ENCODE measurements at places on chromosomes 6 and 20.

DNA sequence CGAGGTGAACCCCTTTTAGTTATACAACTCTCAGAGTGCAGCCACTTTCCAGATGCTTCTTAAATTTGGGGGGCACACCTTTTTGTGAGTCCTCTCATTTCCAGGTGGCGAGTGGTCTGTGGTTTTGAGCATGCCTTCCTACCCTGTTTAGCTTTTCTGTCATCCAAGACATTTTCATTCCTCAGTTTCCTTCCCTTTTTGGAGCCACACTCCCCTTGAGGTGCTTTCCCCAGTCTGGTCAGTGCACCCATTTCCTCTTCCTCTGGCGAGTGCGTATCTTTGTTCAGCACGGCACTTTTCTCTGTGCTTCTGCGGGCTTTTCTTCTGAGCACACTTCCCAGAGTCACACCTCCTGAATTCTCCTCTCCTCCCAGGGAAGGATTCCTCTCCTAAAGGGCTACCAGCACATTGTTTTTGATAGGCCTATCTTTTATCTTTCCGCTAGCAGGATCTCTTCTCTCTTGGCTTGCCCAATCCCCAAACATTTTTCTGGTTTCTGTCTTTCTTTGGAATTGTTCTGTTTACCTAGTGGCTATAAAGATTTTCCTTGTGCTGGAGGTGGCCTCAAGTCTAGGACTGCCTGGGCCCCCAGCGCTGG lies 1.4 kb downstream of the PHF20 start:
- no peak for DNase-seq

DNA sequence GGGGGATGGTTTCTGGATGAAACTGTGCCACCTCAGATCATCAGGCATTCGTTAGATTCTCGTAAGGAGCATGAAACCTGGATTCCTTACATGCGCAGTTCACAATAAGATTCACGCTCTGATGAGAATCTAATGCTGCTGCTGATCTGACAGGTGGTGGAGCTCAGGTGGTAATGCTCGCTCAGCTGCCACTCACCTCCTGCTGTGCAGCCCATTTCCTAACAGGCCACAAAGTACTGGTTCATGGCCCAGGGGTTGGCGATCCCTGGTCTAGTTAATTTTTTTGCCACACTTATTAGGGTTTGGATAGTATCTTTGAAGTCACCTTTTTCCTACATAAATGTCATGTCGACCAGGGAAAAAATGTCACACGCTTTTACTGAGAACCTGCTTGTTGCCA lies 96.8 kb upstream of the MLIP start:
- DNase-seq, result no peak

DNA sequence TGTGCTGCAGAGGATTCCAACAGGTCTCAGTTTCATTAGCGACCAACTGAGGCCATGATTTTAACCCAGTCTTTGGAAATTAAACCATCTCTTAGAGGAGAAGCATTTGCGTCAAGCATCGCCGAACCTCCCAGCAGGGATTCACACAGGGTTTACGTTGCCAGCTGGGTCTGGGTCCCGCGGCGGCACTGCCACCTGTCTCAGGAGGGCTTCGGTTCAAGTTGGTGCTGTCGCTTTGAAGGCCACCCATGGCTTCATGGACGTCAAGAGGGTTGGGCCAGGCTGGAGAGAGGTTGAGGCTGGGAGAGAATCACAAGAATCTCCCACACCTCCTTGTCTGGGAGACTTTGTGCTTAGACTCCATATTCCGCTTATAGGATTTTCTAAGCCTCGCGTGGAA lies 43.0 kb upstream of the FRMD1 start:
- DNase-seq, result no peak

- no peak for DNase-seq
Observed at GRCh38 chr6:32991972-32992371, 17.4 kb downstream of the HLA-DOA start.

DNA sequence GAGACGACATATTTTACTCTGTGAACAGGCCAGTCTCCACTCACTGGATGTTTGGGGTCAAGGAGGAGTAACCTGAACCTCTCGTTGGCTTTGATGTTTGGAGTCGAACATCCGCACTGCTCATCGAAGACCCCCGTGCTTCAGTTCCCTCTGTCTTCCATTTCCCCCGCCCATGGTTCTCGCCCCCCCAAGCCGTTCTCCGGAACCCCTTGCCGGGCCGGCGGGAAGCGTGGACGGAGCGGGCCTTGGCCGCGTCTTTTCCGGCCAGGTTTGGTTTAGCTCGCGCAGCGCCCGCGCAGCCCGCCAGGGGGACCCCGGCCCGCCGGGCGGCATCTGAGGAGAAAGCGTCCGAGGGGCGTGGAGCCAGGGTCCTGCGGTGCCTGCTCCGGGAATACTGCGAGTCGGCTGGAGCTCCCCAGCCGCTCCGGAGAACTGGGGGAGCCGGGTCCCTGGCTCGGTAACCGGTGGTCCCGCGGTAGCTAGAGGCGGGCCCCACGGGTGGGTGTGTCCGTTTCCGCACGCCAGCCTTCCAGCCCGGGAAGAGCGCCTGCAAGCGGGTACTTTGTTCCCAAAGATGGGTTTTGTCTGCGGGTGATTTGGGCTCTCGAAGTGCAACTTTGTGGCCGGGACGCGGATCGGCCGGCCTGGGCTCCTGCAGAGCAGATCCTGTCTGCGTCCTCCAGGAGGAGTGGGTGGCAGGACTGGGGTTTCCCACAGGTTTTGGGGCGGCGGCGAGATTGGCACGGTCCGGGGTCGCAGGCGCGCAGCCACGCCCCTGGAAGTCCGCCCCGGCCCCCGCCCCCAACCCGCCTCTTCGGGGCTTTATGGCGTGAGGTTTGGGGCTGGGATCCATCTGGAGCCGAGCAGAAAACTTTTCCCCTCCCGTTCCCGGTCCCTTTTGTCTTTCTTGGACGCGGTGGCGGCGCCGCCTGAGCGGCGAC lies at the start of gene TMEM200A:
TMEM200A (plus strand) TSS at position 852 of the 941 bp plus-strand sequence. CDS start 74,406 bp downstream, outside the sequence.
- DNase-seq, result peak; percentile 29

DNA sequence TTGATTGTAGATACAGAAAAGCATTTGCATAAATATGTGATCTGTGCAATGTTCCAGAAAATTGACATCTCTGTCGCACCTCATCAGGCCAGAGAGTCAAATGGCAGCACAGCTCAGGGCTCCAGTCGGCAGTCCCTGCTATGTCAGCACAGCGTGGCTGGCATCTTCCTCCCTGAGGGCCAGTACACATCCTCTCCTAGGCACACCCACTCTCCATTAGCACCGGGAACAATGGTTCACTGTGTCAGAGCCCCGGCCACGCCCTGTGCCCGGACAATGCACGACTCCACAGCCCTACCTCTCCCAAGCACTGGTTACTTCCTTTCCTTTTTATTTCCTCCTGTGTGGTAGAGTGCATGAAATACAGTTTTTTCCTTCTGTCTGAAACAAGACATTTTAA lies 114.9 kb downstream of the FOXC1 start:
- DNase-seq, result no peak

GRCh38 chr20:37225146-37225545 lies 36.5 kb downstream of the GHRH start:
- no peak for DNase-seq

DNA sequence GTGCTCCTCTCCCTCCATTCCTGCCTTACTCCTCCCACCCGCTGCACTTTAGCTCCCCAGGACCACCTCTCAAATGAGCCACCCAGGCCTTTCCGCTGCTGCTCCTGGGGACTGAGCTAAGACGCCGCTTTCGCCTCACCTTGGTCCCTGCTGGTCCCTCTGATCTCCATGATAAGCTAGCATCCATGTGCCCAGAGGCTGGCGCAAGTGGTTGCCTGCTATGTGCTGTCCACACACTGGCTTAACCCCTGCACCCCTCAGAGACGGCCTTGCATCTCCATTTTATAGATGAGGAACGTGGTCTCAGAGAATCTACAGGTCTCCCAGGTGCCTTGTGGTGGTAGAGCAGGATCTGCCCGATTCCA lies 160.1 kb upstream of the PMEPA1 start:
- no peak for DNase-seq

- DNase-seq, result no peak
Observed at GRCh38 chr6:34572021-34572420, 15.9 kb upstream of the SPDEF start.

DNA sequence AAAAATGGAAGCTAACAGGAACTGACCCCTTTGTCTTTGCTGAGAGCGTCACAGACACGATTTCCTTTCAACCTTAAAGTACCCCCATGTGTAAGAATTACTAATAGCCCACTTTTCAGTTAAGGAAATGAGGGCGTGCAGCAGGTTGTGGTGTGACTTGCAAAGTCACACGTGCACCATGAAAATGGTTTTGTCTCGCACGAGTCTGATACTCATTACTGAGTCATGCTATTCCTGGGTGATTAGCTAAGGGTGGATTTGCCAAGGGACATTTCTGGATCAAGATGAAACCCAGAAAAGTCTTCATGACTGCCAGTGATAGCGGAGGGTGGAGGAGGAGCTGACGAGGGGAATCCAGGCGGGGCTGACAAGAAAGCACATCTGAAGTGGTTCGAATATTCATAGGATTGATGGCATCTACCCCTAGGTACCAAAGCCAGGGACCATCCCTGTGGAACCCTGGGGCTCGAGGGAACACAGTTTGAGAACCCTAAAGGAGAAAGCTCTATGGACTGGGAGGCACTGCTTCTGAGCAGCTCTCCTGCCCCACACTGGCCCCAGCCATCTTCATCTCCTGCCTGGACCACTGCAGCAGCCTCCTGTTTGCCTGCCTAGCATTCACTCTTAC lies 12.1 kb upstream of the NFATC2 start:
- DNase-seq, result peak; percentile 59

- no peak for DNase-seq
Observed at GRCh38 chr6:141313986-141314385, 818.7 kb upstream of the GJE1 start.

- DNase-seq, result peak; percentile 12
Observed at GRCh38 chr20:10877342-10877741, 203.5 kb upstream of the JAG1 start.

GRCh38 chr6:111061508-111061907 lies 25.8 kb upstream of the SLC16A10 start:
- peak; percentile 13 for DNase-seq

GRCh38 chr20:51873652-51874051 lies 71.3 kb upstream of the SALL4 start:
- no peak for DNase-seq

DNA sequence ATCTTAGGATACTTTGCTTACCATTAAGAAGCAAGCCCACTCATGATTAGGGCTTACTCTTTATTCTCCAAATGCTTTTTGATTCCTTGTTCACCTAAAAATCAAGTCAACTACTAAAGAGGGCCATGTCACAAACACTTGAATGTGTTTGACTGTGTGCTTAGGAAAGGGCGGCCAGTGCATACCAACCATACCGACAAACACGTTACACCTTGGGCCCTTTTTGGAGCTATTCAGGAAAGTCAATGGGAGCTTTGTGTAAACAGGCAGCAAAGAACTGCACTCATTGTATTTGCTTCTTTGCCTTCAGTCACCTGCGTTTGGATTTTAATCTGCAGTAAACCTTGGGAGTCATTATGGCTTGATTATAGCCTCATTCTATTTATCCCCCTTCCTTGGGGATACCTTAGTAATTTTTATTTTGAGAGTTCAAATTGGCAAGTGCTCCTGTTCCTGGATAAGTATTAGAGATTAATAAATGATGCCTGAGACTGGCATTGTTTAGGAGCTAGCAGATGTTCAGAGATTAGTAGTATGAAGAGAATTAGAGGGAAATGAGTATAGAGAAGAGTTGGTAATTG lies 102.6 kb upstream of the HDGFL1 start:
- DNase-seq, result no peak

- DNase-seq, result no peak
Observed at GRCh38 chr6:139823099-139823807, 448.8 kb upstream of the CITED2 start.

DNA sequence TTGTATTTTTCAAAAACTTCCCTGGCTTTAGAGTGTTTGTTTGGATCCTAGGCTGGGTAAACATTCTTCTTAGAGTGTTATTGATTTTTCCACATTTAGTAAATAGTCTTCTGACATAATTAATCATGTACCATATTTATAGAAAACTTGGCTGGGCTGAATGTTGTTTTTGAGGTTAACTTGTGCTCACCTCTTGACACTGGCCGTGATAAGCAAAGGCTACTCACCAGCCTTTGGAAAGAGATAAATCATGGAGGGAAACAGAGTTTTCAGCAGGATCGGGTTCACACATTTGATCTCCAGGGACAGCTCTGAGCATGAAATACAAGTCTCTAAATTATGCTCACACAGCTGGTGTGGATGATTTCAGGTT lies 6.2 kb upstream of the CD93 start:
- peak; percentile 55 for DNase-seq

- DNase-seq, result no peak
Observed at GRCh38 chr6:156839591-156840001, 62.4 kb downstream of the ARID1B start.

GRCh38 chr6:26520237-26520849 lies 17.8 kb upstream of the HMGN4 start:
- peak; percentile 64 for DNase-seq

DNA sequence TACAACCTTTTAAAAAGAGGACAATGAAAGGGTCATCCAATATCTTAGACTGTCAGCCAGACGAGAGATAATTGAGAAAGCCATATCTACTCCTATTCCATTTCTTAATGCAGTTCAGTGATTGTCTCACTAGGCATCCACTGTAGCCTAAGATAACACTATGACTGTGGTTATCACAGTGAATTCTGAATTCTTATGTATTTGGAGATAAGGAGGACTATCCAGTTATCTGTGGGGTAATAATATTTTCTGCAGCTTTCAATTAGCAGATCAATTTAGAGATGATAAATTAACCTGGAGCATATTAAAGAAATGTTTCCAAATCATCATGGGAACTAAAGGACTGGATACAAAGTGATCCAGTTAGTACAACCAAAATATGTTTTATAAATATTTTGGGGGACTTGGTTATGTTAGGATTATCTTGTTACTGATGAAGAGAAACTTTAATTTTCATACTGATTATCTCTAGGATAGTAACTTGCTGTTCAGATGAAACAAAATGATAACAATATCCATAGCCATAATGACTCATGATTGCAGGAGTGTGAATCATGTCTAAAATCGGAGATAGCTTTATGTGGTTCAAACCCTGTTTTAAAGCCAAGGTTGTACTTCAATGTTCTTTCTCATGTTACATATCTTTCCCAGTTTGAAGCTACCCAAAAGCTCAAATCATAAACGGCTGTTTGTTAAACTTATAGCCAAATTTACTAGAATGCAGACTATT lies 1152.0 kb downstream of the HACE1 start:
- no peak for DNase-seq

DNA sequence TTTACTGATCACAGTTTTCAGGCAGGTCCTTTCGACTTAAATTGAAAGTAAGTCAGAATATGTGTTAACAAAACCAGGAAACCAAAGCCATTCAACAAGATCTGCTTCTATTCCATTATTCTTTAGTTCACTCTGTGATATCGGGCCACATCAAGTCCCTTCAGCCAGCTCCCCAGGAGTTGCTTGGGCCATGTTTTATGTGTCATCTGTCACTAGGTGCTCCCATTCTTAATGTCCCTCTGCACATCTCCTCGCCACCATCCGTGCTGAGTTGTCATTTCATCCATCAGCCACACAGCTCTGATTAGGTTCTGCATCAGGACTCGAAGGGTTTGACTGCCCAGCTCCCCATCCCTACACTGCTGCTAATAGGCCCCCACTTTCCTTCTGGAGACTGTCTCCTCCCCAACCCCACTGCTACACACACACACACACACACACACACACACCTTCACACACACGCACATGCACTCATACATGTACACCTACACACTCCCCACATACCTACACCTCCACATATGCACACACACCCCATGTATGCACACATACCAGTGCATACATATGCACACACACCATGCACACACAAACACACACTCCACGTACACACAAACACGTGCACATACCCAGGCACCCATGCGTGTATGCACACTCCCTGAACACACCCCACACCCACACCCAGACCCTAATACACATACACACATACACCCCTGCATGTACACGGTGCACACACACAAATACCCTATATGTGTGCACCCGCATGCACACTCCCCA lies 143.3 kb upstream of the GMDS start:
- no peak for DNase-seq

GRCh38 chr6:45300736-45301135 lies 27.4 kb upstream of the RUNX2 start:
- no peak for DNase-seq
